Calu3 (cell line): ENCODE measurements at places on chromosomes 1 and 21. TPM values are rescaled to one million over a fixed set of nuclear protein-coding genes. Genes with fewer than 3 reads are reported as not detected.
A peak's percentile ranks its signal among the peaks of the same experiment; 100 is the strongest.

The PAX7 gene
- not detected in 2 replicates for total RNA-seq

DNA sequence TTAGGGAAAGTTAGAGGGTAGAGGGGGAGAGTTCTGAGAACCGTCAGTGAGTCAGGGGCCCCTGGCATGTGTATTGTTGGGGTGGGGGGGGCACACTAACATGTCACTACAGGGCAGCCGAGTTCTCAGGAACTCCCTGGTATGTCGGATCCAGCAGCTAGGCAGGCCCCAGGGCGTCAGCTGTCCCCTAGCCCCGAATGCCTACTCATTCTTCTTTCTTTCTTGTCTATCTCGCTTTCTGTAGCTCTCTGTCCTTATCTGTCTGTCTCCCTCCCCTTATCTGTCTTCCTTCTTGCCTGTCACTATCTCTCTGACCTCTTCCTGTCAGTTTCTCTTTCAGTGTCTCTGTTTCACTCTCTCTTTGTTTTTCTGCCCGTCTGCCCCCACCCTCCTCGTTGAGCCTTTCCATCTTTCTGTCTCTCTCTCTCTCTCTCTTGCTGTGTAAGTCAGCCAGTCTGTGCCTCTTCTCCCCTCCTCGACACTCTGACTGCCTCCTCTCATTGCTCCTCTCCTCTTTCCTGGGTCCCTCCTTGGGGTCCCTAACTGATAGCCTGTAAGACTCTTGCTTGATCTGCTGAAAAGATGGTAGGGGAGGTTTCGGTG is 2.4 kb downstream of the NTRK1 start:
- no peaks in the 10 kb centered on the region for H3K36me3 ChIP-seq
- H3K27ac ChIP-seq: no peak overlapping the region
- H3K4me3 ChIP-seq: no peak overlapping the region
- H3K4me1 ChIP-seq: peaks cover 28% of the 10 kb centered on the region
- DNase-seq: no peak
- H3K27me3 ChIP-seq: peaks cover 81% of the 10 kb centered on the region

The TNFRSF1B gene
- total RNA-seq: 1.3 and 2.9 TPM in 2 replicates

GRCh38 chr1:70685300-70686286 is 274.5 kb downstream of the CTH start:
- H3K4me3 ChIP-seq: no peak overlapping the region
- DNase-seq: peak; percentile 61
- no peaks in the 10 kb centered on the region for H3K4me1 ChIP-seq
- no peak overlapping the region for H3K27ac ChIP-seq

The SYDE2 gene
- total RNA-seq: 8.3 and 10.4 TPM in 2 replicates

- H3K4me1 ChIP-seq: no peaks in the 10 kb centered on the region
- H3K36me3 ChIP-seq: peaks cover 8% of the 10 kb centered on the region
- no peak overlapping the region for H3K27ac ChIP-seq
- DNase-seq: no peak
- H3K27me3 ChIP-seq: no peaks in the 10 kb centered on the region
- H3K4me3 ChIP-seq: no peak overlapping the region
Measured at GRCh38 chr1:26574018-26574417, 44.5 kb downstream of the RPS6KA1 start.

The CFHR4 gene
- not detected in 2 replicates for total RNA-seq

DNA sequence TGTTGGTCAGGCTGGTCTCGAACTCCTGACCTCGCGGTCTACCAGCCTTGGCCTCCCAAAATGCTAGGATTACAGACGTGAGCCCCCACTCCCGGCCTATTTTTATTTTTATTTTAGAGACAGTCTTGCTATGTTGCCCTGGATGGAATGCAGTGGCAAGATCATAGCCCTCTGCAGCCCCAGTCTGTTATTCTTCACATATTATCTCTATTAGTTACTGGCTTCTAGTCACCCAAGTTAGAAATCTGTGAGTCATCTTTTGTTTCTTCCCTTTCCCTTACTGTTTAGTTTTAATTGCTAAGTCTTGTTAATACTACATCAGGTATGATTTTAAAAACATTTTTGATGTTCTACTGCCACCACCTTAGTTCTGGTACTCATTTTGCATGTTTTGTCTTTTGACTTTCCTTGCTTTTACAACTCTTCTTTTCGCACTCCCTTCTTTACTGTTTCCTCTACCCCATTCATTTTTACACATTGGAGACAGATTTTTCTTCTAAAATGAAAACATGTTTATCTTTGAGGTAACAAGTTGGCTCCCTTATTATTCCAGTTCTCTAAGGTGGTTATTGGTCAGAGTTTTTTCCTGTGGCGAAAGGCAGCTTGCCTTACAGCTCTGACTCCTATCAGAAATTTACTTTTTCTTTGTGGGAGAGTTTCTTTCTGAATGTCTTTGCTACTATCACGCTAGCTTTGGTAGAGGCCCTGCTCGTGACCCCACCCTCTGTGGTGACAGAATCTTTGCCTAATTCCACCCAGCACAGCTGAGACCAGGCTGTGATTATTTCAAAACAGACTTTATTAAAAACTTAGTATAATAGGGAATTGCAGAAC is 19.5 kb downstream of the ZMYM4 start:
- no peak overlapping the region for H3K4me3 ChIP-seq
- peaks cover 14% of the 10 kb centered on the region for H3K36me3 ChIP-seq
- no peak for DNase-seq
- H3K27me3 ChIP-seq: no peaks in the 10 kb centered on the region
- peaks cover 29% of the 10 kb centered on the region for H3K4me1 ChIP-seq

- no peak overlapping the region for H3K27ac ChIP-seq
- no peaks in the 10 kb centered on the region for H3K27me3 ChIP-seq
- H3K4me3 ChIP-seq: no peak overlapping the region
- peaks cover 38% of the 10 kb centered on the region for H3K36me3 ChIP-seq
- no peak for DNase-seq
Measured at GRCh38 chr1:54221867-54222484, 22.0 kb downstream of the MRPL37 start.

- peak; percentile 91 for DNase-seq
- H3K4me1 ChIP-seq: peaks cover 3% of the 10 kb centered on the region
- H3K27ac ChIP-seq: no peak overlapping the region
- no peaks in the 10 kb centered on the region for H3K27me3 ChIP-seq
- H3K36me3 ChIP-seq: no peaks in the 10 kb centered on the region
Measured at GRCh38 chr1:59814180-59814900, 409 bp upstream of the HOOK1 start.

DNA sequence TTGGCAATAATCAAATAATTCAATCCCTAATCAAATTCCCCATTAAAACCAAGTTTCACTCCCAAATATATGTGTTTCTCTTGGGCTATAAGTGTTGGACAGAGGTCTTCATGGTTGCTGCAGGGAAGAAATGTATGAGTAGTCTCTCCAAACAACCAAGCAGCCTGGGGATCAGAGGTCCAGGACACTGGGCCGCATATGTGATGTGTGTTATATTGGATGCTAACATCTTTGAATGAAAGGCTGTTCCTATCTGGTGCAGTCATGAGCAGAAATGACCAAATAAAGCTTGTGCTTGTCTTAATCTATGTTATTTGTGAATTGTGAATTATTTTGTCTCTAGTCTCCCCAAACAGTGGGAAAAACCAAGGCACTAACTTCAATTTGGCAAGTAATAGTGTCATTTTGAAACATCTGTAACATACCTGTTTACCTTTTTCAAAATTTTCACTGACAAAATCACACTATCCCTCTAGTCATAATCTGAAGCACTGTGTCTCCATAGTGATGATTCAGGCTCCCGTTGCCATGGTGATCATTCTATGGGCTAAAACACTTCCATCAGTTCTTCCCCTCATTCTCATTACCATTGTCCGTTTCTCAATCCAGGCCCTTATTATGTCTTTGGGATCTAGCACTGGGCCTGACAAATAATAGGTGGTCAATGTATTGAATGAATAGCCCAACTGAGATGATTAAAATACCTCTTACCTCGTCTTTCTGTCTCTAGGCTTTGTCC is 12.5 kb upstream of the TADA1 start:
- no peak for DNase-seq
- no peaks in the 10 kb centered on the region for H3K36me3 ChIP-seq
- H3K27ac ChIP-seq: no peak overlapping the region
- peaks cover 46% of the 10 kb centered on the region for H3K27me3 ChIP-seq
- no peak overlapping the region for H3K4me3 ChIP-seq

GRCh38 chr1:107057197-107058133 is 991 bp downstream of the PRMT6 start:
- no peaks in the 10 kb centered on the region for H3K27me3 ChIP-seq
- peak overlapping the region; percentile 58 for H3K27ac ChIP-seq
- peak overlapping the region; percentile 85 for H3K4me3 ChIP-seq
- H3K36me3 ChIP-seq: peaks cover 24% of the 10 kb centered on the region
- H3K4me1 ChIP-seq: no peaks in the 10 kb centered on the region

DNA sequence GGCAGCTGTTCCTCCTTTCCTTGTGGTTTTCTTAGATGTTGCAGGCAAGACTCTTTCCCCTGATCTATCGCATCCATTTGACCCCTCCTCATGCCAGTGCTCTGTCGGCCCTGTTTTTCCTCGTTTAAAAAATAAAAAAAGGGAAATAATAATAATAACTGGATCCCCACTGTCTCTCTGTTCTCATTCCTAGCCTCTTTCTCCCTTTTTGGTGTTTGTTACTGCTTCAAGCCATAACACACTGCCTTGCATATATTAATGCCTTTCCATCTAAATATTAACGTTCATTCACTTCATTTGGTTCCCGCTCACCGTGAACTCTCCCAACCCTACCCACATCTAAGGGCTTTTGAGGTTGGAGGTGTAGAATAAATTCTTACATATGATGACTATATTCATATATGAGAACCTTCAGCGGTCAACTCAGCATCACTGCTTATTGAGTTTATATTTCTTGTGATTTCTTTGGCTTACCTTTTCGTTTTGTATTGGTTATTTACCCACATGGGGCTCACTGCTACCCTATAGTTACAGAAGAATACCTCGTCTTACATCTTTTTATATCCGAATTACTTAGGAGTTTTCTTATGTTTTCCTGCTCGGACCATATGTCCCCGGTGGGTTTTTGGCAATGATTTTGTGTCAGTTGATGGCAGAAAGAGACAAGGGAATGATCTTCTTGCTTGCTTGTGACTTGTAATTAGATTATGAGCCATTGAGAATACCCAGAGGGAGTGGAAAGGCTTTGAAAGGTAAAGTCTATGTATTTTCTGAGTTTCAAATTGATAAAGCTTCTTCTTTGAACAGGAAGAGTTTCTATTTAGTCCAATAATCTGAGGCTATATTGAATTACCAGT is 805 bp downstream of the ATG4C start:
- no peak overlapping the region for H3K4me3 ChIP-seq
- peaks cover 6% of the 10 kb centered on the region for H3K27me3 ChIP-seq
- no peak for DNase-seq
- H3K4me1 ChIP-seq: peaks cover 13% of the 10 kb centered on the region
- H3K27ac ChIP-seq: no peak overlapping the region
- H3K36me3 ChIP-seq: no peaks in the 10 kb centered on the region

GRCh38 chr1:170604065-170604464 is 59.9 kb upstream of the PRRX1 start:
- DNase-seq: no peak
- no peaks in the 10 kb centered on the region for H3K36me3 ChIP-seq
- no peaks in the 10 kb centered on the region for H3K4me1 ChIP-seq
- no peak overlapping the region for H3K27ac ChIP-seq
- no peaks in the 10 kb centered on the region for H3K27me3 ChIP-seq

The MYBPH gene
- total RNA-seq: not detected in 2 replicates

GRCh38 chr1:4653328-4653660 is 1.1 kb upstream of the AJAP1 start:
- no peak for DNase-seq
- no peaks in the 10 kb centered on the region for H3K36me3 ChIP-seq
- H3K4me1 ChIP-seq: no peaks in the 10 kb centered on the region
- peaks cover 19% of the 10 kb centered on the region for H3K27me3 ChIP-seq

- H3K36me3 ChIP-seq: no peaks in the 10 kb centered on the region
- H3K27me3 ChIP-seq: no peaks in the 10 kb centered on the region
- H3K27ac ChIP-seq: no peak overlapping the region
- H3K4me3 ChIP-seq: no peak overlapping the region
- no peaks in the 10 kb centered on the region for H3K4me1 ChIP-seq
Measured at GRCh38 chr1:81391125-81391828, 409.5 kb upstream of the ADGRL2 start.

The NPHS2 gene
- not detected in 2 replicates for total RNA-seq

GRCh38 chr1:212457740-212458338 is 25.1 kb downstream of the NENF start:
- DNase-seq: peak; percentile 79
- H3K36me3 ChIP-seq: no peaks in the 10 kb centered on the region
- H3K4me3 ChIP-seq: no peak overlapping the region
- H3K4me1 ChIP-seq: no peaks in the 10 kb centered on the region

GRCh38 chr1:21244986-21245687 is 45.1 kb downstream of the ECE1 start:
- no peaks in the 10 kb centered on the region for H3K27me3 ChIP-seq
- no peaks in the 10 kb centered on the region for H3K4me1 ChIP-seq
- DNase-seq: no peak
- H3K36me3 ChIP-seq: peaks cover 8% of the 10 kb centered on the region

GRCh38 chr1:4121293-4121684 is 221.2 kb upstream of the C1orf174 start:
- no peak for DNase-seq
- no peaks in the 10 kb centered on the region for H3K36me3 ChIP-seq
- H3K4me3 ChIP-seq: no peak overlapping the region
- H3K27ac ChIP-seq: no peak overlapping the region
- H3K27me3 ChIP-seq: peaks cover 26% of the 10 kb centered on the region

DNA sequence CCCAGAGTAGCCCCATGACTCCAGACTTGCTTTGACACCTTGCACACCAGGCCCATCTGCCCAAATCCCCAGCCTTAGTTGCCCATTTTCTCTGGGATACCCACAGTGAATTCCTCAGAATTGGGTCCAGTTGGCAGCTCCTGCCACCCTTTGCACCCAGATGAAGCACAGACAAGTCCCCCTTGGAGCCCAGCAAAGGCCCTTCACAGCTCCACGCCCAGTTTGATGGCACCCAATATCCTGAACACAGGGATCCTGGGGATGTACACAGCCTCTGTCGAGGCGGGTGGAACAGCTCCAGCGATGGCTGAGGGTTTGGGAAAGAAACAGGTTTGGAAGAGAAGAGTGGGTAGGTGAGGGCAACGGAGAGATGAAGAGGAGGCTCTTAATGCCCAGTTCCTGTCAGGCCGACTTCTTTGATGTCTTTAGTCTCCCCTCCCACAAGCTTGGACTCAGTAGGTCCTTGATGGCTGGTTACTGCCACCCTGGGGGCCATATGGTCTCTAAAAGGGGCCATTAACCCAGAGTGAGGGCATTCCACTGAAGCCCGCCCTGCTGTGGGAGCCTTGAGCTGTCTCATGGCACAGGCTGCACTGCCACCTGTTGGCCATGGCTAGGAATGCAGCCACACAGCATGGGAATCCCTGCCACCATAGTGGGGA is 21.7 kb downstream of the TMEM53 start:
- H3K27me3 ChIP-seq: no peaks in the 10 kb centered on the region
- peaks cover 13% of the 10 kb centered on the region for H3K36me3 ChIP-seq
- peak; percentile 80 for DNase-seq
- H3K4me3 ChIP-seq: no peak overlapping the region
- no peaks in the 10 kb centered on the region for H3K4me1 ChIP-seq
